Vagina (tissue), 2 donors: ENCODE measurements at places on chromosomes 16 and 17.

- no peak for DNase-seq
Observed at GRCh38 chr16:83227336-83227735, 580.4 kb upstream of the HSBP1 start.

DNA sequence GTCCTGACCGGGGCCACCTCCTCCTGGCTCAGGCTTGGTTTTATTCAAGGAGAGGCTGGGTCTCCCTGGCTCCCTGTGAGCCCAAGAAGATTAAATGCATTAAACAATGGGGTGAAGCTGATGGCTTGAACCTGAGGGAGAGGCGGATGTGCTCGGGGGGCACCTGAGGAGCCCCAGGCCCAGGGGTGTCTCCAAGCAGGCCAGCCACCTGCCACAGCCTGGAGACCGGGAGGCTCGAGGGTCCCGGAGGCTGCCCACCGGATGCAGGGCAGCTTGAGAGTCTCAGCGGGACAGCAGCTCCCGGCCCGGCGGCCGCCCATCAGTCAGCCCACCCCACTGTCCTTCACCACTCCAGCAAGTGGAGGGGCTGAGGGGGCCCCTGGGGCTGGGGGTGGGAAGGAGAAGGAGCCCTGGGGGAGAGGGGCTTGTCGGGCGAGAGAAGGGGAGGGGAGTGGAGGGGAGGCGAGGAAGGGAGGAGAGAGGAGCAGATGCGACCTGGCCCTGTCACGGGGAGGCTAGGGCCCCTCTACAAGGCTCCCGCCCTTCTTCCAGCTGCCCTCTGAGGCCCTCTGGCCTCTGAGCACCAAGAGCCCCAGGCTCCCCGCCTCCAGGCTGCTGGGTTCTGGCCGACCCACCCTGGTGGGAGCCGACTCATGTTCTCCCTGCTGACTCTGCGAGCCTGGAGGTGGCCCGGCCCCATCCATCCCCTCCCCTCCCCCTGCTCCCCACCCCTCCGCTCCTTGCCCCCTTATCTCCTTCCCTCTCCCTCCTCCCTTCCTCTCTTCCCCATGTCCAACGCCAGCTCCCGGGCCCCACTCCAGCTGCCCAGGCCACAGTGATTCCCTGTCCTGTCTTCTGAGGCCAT lies 13.2 kb downstream of the CD7 start:
- DNase-seq = no peak

DNA sequence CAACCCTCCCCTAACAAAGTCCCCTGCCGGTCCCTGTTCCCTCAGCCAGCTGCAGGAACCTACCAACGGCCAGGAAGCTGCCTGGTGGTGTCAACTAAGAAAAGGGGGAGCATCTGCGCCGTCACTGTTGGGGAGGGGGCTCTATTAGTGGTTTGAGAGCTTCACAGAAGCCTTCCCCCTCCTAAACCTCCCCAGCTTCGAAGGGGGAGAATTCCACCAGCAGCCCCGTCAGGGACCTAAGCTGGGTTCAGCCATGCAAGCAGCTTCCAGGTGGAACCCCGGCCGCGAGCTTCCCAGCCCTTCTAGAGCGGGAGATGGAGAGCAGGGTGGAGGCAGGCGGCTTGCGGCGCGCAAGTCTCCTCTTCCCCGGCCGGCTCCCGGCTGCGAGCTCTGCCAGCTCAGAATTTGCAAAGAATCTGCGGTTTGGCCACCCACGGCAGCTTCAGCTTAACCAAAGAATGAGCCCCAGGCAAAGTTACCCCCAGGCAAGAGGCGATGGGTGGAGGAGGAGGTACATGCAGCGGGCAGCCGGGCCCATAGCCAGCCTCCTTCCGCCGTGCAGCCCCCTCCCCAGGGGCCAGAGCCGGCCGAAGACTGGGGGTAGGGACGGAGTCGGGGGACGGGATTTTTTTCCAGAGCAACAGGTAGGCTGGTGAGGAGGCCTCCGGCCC lies 33.7 kb downstream of the DDX19A start:
- DNase-seq = no peak

DNA sequence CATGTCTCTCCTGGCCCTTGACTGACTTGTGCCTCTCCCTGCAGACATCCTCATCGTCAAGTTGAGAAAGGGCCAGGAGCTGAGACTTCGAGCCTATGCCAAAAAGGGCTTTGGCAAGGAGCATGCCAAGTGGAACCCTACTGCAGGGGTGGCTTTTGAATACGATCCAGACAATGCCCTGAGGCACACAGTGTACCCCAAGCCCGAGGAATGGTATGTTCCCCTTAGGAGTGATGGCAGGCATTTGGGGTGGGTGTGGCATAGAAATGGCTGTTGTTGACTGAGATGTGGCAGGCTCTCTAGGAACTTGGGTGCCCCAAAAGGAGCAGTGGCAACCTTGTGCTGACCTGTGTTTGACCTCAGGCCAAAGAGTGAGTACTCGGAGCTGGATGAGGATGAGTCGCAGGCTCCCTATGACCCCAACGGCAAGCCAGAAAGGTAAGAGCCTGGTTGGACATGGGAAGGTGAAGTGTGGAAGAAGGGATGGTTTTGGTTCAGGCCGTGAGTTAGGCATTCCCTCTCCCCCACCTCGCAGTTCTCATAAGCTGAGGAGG lies 7.5 kb downstream of the POLR2C start:
- DNase-seq = no peak

GRCh38 chr16:50467943-50468748 lies 80.0 kb upstream of the NKD1 start:
- DNase-seq = no peak

DNA sequence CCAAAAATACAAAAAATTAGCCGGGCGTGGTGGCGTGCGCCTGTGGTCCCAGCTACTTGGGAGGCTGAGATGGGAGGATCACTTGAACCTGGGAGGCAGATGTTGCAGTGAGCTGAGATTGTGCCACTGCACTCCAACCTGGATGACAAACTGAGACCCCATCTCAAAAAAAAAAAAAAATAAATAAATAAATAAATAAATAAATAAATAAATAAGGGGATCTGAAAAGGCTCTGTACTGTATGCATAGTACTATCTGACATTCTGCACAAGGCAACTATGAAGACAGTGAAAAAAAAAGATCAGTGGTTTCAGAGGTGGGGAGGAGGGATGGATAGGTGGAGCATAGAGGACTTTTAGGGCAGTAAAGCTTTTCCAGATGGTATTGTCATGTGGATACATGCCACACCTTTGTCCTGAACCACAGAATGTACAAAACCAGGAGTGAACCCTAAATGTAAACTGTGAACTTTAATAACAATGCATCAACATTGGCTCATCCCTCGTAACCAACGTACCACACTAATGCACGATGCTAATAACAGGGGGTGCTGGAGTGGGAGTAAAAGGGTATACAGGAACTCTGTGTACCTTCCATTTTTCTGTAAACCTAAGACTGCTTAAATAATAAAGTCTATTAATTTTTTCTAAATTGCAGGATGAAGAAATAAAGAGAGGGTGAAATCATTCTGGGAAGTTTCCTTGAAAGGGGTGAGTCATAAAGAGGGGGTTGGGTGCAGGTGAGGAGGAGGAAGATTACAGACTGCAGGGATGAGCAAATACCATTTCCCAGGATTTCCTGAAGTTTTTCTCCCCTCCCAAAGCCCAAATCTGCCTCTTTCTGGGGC lies 155.8 kb upstream of the SDK2 start:
- DNase-seq = no peak

DNA sequence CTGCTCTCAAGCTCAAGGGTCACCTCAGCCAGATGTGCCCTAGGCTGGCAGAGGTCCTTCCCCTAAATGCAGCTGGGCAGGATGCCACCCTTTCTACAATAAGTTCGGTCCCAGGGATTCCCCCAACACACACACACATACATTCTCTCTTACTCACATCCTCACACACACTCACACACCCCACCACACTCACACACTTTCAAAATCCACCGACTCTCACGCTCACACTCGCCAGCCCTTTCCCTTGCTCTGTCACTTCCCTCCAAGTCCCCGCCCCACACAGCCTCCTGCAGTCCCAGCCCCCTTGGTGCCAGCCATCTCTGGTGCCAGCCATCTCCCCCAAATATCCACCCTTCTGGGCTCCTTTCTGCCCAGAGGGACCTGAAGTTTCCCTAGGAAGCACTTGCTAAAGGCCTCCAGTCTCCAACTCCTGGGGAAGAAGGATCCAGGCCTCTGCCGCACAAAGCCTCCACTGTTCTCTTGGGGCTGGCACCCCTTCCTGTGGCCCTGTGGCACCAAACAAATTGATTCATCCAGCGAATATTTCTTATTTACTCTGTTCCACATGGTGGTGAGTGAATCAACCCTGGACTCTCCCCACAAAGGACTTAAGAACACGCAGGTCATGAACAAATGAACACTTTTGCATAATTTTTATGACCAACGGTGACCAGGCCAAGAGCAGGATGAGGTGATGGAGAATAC lies 3.8 kb upstream of the USP36 start:
- DNase-seq = no peak

DNA sequence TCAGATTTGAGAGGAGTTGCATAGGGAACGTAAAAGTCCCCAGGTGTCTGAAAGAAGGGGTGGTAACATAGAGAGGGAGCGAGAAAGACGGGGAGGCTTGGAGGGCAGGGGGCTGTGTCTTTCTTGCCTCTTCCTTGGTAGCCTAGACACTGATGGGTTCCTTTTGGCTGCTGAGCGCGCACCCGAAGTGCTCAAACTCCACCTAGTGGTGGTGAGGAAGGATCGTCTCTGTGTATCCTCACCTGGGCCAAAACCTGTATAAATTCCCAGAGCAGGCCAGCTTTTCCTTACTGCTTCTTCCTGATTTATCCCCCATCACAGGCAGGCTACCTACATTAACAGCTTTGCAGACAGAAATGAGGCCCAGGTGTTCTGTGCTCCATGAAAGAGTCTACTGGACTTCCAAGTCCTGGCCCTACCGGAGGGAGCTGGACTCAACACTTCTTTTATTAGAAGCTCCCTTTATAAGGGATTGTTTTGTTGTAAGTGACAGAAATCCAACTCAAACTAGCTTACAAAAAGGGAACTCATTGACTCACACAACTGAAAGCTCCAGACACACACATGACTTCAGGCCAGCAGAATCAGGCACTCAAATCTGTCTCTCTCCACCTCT lies 5.5 kb upstream of the SLC25A35 start:
- no peak for DNase-seq

DNA sequence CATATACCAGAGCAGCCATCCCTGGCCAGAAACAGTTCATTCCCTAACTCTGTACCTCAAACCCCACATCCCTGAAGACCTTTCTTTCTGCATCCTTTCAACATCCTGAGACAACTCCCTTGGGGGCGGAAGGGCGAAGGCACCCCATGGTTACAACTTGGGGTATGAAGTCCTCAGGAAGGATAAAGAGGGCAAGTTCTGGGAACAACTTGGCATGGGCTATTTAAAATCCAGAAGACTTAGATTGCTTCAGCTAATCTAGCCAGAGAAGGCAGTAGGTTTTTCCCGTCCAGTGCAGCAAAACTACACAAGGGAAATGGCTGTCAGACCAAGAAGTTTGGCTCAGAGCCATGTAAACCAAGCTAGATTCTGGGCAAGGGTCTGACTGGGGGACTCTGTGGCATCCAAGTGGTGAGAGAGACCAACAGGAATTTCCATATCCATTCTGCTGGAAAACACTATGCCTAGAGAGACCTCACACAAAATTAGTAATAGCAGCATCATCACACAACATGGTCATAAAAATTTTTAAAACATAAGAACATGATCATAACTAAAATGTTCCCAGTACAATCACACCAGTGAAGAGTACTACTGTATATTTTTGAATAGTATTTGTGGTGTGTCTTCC lies 113.2 kb downstream of the CDYL2 start:
- no peak for DNase-seq

DNA sequence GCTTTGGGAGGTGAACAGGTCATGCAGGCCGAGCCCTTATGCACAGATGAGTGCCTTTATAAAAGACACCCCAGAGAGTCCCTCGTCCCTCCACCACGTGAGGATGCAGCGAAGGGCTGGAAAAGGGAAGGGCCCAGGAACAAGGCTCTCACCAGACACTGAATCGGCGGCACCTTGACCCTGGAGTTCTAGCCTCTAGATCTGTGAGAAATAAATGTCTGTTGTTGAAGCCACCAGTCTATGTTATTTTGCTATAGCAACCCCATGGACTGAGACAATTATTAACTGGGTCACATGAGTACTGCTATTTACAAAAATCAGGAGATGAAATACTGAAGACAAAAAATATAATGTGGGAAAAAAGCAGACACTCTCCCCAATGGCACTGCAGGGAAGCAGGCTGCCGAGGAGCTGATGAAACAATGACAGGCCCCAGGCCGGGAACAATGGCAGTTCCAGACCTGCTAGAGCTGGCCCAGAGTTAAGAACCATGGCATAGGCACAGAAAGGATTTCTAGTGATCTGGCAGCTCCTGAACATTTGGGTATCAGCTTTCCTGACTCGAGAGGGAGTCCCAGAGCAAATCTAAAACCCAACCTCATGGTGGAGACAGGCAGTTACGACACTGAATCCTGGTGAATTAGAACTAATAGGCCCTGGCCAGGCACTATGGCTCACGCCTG lies 17.8 kb upstream of the GGA2 start:
- DNase-seq = no peak

DNA sequence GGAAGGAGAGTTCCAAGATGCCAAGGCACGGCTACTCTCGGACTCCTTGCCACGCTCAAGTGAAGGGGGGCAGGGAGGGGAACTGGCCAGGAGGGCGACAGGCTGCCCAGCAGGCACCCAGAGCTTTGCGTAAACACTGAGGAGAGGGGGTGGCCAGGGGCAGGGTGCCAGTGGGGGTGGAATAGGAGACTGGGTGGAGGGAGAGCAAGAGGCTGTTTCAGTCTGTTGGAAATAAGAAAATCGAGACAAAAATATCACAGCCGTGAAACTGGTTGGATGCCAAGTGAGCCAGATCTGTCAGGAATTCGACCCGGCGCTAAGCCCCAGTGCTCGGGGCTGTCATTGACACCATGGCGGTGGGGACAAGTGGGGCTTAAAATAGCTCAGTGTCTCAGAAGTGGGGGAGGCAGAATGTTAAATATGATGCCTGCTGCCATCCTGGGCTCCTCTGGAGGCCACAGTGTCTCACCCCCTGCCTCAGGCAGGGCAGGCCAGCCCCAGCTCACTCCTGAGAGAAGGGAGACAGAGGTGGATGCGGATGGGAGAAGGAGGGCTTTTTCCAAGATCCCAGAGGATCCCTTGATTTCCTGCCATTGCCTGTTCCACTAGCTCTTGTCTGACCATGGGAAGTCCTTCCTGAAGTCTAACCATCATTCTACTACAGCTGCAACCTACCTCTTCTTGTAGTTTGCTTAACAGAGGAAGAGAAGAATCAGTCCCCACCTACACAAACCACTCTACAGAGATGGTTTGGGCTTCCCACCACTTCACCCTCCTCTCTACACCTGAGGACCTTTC lies 9.5 kb downstream of the PNMT start:
- DNase-seq = no peak

- DNase-seq = no peak
Observed at GRCh38 chr16:6636457-6636856, 696.2 kb upstream of the RBFOX1 start.
